Breast epithelium (tissue), 4 donors: ENCODE measurements at places on chromosomes 6 and 20.

- DNase-seq: no peak
These were observed 42.3 kb upstream of the LAMA4 start for GRCh38 chr6:112296694-112297093.

DNA sequence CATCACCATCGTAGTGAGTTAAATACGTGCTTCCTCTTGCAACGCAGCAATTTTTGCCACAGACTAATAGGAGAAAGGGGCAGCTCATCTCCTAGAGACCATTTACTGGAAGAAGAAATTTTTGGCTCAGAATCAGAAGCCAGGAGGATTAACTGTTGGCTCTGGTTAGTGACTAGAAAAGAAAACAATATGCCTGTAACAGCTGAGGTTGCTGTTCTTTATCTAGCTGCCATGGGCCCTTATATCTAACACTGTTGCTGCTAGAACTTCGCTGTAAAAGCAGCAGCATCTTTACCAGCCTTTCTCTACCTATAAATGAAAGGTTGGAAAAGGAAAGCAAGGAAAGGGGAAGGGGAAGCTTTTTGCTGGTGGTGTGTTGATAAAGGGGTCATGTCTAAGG lies 65.9 kb downstream of the FAM135A start:
- no peak for DNase-seq

GRCh38 chr20:20331817-20332216 lies 36.1 kb upstream of the INSM1 start:
- DNase-seq: no peak

GRCh38 chr20:17541996-17542395 lies 10.8 kb upstream of the BFSP1 start:
- DNase-seq: no peak

DNA sequence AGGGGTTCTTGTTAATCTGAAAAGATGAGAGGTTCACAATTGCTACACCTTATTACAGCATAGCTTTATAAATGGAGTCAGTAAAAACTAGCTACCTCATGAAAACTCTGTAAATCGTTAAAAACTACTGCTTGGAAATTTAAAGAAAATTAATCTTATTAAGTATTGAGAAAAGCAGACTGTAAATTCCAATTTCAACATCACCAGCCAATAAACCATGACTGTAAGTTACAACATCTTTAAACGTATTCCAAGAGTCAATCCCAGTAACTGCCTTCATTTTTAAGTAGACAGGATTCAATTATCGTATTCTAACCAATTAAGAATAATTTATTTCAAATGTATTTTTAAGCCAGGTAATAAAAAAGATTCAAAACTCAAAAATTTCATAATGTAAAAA lies 70.3 kb downstream of the ATG5 start:
- no peak for DNase-seq
